HCT116 (cell line): ENCODE measurements at places on chromosomes 12 and 14.

DNA sequence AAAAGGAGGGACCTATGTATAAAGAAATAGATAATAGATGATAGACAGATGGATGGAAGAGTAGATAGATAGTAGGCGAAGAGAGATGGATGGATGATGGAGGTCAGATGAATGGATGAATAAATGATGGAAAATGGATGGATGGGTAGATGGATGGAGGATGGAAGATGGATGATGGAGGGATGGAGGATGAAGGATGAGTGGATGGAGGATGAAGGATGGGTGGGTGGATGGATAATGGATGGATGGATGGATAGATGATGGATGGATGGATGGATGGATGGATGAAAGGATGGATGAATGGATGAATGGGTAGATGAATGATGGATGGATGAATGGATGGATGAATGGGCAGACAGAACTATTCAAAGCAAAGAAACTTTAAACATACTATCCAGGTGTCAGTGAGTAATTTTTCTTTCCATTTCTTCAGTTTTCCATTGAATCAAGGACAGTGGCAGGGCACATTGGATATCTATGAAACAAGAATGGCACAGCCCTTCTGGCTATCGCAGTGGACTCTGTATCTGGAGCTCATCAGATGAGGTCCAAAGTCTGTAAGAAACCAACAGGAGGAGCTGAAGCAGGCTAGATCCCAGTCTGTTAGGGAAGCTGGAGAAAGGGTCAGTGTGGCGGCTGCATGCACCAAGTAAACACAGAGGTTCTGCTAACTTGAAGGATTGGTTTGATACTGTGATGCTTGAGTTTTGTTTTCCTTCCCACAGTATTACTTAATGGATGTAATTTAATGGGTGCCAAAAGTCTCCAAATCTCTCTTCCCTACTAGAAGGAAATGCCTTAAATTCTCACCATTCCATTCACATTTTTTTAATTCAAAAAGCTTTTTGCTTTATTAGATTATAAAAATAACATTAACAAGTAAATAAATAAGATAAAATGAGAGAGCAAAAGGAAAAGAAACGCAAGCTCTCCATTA lies 18.1 kb upstream of the MED13L start:
- no peak for DNase-seq

- no peak for DNase-seq
These were observed 1312.7 kb upstream of the USP15 start for GRCh38 chr12:60947533-60947932.

DNA sequence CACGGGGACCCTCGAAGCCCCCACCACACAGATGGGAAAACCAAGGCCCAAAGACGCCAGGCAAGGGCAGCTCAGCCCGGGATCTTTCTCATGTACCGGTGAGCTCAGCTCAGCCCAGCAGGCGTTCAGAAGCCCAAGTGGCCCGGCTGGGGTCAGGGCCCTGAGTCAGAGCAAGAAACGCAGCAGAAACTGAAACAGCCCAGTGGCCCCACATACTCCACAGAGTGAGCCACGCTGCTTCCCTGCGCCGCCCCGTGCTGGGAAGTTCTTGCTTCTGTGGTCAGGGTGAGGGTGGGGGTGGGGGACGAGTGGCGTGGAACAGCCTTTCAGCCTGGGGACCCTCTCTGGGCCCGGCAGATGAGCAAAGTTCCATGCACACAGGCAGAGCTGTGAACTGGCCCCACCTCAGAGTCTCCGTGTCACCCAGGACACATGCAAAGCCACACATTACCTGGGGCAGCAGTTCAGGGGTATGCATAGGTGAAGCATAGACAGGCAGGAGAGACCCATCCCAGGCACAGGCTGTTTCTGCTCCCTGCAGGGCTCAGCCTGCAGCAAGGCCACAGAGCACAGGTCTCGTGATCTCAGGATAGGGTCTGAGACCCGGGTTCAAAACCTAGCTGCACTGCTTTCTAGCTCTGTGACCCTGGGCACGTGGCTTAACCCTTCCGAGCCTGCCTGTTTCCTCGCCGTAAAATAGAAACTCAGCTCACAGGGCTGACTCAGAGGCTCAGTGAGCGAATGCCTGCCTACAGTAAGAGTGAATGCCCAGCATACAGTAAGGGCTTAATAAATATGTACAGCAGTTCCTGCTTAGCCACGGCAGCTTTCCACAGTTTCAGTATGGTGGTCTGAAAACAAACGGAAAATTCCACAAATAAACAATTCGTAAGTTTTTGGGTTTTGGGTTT lies 21.6 kb downstream of the NCOR2 start:
- no peak for DNase-seq

DNA sequence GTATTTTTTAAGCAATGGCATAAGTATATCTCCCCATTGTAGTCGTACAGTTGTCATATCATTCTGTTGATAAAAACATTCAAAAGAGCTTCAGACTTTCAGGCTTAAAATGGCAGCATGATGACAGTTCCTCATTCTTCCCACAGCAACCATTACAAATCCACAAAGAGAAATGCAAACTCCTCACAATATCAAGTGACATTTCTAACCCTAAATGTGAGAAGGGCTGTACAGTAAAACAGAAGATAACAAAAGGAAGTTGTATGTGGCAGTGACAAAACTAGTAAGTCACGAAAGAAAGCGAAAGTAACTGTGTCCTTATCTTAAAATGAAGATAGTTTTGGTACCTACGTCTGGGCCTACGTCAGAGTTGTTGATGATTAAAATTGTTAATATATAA lies 46.7 kb downstream of the GXYLT1 start:
- DNase-seq = no peak

DNA sequence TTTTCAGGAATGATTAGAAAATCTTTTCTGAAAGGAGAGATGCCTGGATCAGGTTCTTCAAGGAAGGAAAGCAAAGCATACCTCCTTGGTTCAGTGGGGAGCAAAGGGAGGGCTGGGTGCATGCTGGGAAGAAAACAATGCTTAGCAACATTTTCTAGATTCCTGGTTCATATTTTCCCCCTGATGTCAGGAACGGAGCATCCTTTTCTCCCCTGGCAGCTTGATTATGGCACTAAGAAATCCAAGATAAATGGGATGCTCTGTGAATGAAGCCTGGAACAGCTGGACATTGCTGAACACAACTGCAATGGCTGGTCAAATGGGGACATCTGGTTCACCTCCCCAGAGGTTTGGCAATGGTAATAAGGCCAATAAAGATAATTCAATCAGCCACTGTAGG lies 50.9 kb downstream of the KCNA5 start:
- no peak for DNase-seq

DNA sequence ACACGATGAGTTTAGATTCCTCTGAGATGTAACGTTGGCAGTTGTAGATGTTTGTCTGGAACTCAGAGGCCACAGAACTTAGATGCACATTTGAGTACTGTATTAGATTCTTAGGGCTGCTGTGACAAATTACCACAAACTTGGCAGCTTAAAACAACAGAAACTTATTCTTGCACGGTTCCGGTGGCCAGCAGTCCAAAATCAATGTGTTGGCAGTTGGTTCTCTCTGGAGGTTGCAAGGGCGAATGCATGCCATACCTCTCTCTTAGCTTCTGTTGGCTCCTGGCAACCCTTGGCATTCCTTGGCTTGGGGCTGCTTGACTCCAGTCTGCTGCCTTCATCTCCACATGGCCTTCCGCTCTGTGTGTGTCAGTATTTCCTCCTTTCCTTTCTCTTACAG lies 118.9 kb downstream of the C12orf75 start:
- no peak for DNase-seq

DNA sequence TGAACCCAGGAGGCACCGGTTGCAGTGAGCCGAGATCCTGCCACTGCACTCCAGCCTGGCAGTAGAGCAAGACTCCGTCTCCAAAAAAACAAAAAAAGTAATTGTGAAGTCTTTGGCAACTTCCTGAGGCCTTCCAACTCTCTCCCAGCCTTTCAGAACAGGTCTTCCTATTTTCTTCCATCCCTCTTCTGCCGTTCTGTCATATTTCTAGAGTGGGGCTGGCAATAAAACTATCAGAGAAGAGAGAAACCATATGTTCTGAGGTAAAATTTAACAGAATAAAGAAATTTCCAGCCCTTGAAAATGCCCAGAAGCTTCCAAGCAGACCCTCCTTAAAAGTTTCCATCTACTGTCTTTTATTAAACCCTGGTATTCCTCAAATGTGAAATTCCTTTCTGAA lies 100.4 kb downstream of the HMGA2 start:
- DNase-seq = no peak

DNA sequence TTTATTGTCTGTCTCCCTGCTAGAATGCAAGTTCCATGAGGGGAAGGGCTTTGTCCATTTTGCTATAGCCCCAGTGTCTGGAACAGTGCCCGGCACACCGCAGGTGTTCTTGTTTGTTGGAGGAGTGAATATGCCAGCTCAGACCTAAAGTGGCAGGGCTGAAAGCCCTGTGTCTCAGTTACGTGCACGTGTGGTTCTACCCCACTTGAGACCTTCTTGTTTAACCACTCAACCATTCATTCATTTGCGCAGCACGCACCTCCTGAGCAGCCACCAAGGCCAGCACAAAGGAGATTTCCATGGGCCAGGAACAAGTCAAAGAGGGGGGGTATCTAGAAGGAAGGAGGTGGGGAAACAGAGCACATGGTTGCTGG lies 338.0 kb upstream of the FKBP4 start:
- no peak for DNase-seq

GRCh38 chr14:90577661-90578282 lies 180.9 kb downstream of the CALM1 start:
- DNase-seq = no peak

DNA sequence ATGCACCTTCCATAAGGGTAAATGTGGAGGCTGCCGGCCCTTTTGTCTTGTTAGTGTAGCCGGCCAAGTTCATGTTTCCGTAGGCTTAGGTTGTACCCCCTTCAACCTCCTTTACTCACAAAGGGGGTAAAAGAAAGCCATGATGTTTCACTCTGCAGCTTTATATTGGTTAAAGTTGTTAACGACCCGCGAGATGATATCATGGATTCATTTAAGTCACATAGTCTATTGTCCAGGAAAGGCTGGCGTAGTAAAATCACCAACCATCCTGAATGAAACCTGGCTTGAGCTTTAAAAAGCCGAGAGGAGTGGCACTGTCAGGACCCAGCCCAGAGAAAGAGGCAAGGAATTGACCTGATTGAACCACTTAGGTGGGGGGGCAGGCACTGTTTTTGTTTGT lies 1.3 kb downstream of the UNG start:
- no peak for DNase-seq

GRCh38 chr14:65346895-65347294 lies 65.6 kb upstream of the FUT8 start:
- DNase-seq = no peak

GRCh38 chr12:97541366-97541765 lies 78.8 kb downstream of the RMST start:
- no peak for DNase-seq

DNA sequence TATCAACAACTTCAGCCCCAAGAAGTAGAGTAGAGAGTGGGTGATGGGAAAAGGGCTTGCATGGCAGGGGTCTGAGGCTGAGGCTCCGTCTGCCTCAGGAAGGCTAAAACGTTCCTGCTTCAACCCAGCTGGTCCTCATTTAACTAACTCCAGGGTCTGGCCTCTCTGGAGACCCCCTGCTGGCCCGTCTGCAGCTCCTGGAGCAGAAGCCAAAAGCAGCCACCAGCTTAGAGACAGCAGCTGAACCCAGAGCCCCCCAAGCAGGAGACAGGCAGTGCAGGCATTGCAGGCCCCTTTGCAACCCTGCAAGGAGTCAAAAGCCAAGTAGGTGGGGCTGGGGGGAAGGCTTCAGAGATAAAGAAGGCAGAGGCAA lies 25.1 kb upstream of the LTBP2 start:
- no peak for DNase-seq

GRCh38 chr12:112190231-112191025 lies 65.1 kb downstream of the TRAFD1 start:
- no peak for DNase-seq

DNA sequence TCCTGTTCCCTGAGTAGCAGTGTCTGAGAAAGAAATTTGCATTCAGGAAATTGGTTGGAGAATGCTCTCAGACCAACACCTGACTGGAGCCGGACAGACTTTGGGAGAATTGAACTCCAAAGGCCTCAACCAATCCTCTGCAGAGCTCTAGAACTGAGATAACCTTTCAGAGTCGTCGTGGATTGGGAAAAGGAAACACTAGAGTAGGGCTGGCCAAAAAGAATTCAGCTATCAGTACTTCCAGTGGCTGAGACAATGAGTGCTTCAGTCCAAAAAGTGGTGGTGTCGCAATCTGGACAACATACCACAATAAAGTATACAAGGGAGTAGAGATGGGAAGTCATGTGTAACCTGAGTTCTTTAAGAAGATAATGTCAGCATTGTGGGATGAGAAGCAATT lies 377.1 kb downstream of the SLC16A7 start:
- peak; percentile 50 for DNase-seq

DNA sequence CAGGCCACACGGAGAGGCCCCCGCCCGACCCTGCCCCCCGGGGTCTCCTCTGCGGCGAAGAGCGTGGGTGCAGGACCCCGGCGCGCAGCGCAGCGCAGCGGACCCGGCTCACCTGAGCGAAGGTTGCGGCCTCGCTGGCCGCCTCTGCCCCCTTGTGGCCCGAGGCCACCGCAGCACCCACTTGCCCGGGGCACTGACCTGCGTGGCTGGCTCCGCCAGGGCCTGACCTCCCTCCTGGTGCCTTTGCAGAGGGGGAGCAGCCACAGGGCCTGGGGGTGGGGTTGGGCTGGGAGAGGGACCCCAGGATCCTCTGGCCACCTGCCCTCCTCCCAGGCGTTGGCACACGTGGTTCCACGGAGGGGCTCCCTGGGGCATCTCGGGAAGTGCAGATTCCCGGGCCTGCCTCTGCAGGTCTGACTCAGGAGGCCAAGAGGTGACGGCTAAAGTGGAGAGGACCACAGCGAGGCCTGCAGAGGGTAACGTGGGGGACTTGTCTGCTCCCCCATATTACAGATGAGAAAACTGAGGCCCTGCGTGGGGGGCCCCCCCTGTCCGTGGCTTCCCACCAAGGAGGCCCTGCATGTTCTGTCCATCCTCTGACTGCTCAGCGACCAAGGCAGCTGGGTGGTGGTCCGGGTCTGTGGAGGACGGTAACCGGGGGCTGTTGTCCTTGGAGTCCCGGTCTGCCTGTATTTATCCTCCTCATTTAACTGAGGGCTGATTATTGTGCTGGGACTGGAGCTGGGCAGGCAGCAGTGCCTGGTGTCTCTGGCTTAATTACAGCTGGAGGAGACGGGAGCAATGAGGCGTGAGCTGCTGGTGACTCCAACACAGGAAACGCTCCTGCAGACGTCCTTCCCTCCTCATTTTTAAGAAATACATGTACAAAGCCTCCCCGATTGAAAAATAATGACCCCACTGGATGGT lies 67.9 kb upstream of the BEGAIN start:
- no peak for DNase-seq

- DNase-seq = no peak
These were observed 8.4 kb upstream of the SFSWAP start for GRCh38 chr12:131702573-131702877.

DNA sequence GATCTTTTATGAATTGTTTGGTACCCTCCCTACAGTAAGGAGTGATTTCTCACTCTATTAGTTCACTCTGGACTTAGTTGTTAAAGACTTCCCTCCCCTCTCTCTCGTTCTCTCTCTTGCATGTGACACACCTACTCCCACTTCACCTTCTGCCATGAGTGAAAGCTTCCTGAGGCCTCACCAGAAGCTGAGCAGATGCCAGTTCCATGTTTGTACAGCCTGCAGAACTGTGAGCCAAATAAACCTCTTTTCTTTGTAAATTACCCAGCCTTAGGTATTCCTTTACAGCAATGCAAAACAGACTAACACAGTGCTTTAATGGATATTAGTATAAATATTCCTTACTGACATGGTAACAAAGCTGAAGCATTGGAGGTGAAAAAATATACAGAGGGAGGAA lies 187.7 kb downstream of the SSPN start:
- no peak for DNase-seq

GRCh38 chr14:48373981-48374380 lies 698.6 kb upstream of the MDGA2 start:
- DNase-seq = no peak

- no peak for DNase-seq
These were observed 18.4 kb downstream of the PPP1R1A start for GRCh38 chr12:54569995-54570528.
